H1 (cell line): ENCODE measurements at places on chromosomes 1 and 21. TPM values are rescaled to one million over a fixed set of nuclear protein-coding genes. Genes with fewer than 3 reads are reported as not detected.

DNA sequence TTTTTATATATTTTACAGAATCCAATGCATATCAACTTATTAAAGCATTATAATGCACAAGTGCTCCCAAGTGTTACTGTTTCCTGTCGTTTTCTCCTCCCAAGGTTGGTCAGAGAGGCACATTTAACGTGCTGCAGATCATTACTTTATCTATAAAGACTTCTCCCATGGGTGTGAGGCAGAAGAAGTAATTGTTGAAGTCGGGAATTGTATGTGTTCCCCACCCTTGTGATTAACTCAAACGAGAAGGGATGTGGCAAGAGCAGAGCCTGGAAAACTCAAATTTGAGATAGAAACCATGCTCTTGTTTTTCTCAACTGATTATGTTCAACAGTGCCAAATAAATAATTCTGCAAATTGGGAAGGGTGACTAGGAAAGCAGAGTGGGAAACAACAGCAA is 412.5 kb upstream of the ADAMTS5 start:
- no peak overlapping the region for H3K4me3 ChIP-seq
- H3K27me3 ChIP-seq = no peaks in the 10 kb centered on the region
- H3K4me1 ChIP-seq = no peaks in the 10 kb centered on the region
- no peak overlapping the region for H3K27ac ChIP-seq
- H3K36me3 ChIP-seq = no peaks in the 10 kb centered on the region

DNA sequence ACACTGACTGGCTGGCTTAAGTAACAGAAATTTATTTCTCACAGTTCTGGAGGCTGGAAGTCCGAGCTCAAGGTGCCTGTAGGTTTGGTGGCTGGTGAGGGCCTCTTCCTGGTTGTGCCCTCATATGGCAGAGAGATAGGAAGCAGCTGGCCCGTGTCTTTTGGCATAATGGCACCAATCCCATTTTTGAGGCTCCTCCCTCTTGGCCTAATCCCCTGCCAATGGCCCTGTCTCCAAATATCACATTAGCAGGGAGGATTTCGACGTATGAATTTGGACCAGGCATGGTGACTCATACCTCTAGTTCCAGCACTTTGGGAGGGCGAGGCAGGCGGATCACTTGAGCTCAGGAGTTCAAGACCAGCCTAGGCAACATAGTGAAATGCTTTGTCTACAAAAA is 37.4 kb downstream of the AGPAT3 start:
- H3K4me1 ChIP-seq = no peaks in the 10 kb centered on the region
- H3K27ac ChIP-seq = no peak overlapping the region
- no peak overlapping the region for H3K4me3 ChIP-seq
- H3K36me3 ChIP-seq = no peaks in the 10 kb centered on the region

GRCh38 chr1:85454214-85454613 is 10.7 kb downstream of the DDAH1 start:
- H3K4me1 ChIP-seq = no peaks in the 10 kb centered on the region
- DNase-seq = no peak
- H3K4me3 ChIP-seq = no peak overlapping the region
- H3K36me3 ChIP-seq = no peaks in the 10 kb centered on the region
- H3K27me3 ChIP-seq = no peaks in the 10 kb centered on the region

- no peaks in the 10 kb centered on the region for H3K36me3 ChIP-seq
- no peak overlapping the region for H3K4me3 ChIP-seq
- DNase-seq = no peak
These were observed 7.5 kb downstream of the HTR1D start for GRCh38 chr1:23209770-23210169.

- no peak overlapping the region for H3K27ac ChIP-seq
- peaks cover 8% of the 10 kb centered on the region for H3K27me3 ChIP-seq
- DNase-seq = no peak
- H3K4me1 ChIP-seq = 0 out of 2 replicates have a peak, but pooled peaks cover 3% of the 10 kb centered on the region
- no peak overlapping the region for H3K4me3 ChIP-seq
- H3K36me3 ChIP-seq = no peaks in the 10 kb centered on the region
These were observed 5.2 kb downstream of the NPL start for GRCh38 chr1:182794676-182795201.

DNA sequence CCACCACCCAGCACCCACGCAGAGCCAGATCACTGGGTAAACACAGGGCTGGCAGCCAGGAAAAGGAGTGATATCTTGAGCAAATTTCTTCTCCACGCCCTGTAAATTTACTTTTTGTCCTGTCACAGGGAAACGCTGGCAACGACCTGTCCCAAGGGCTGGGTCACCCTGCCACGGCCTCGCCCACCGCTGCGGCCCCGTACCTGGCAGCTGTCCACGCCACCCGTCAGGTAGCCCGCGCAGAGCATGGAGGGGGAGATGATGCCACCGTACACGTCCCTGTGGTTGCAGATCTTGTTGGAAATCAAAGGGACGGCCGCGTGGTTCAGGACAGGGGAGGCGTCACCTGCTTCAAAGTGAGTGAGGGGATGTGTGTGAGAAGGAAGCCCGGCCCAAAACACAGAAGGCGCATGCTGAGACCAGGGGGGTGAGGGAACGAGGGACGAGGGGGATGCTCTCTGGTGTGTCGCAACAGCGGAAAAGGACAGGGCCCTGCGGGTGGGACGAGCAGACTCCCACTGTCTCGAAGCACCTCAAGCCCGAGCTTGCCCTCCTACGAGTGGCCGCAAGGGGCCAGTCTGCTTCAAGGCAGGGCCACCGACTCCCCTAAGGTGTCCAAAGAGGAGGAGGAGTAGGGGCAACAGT is 10.1 kb upstream of the TFF1 start:
- H3K27me3 ChIP-seq = no peaks in the 10 kb centered on the region; the same call in 1 of the 2 replicates
- no peak overlapping the region for H3K27ac ChIP-seq
- no peaks in the 10 kb centered on the region for H3K36me3 ChIP-seq
- no peaks in the 10 kb centered on the region; the same call in 1 of the 2 replicates for H3K4me1 ChIP-seq
- DNase-seq = no peak
- H3K4me3 ChIP-seq = no peak overlapping the region

DNA sequence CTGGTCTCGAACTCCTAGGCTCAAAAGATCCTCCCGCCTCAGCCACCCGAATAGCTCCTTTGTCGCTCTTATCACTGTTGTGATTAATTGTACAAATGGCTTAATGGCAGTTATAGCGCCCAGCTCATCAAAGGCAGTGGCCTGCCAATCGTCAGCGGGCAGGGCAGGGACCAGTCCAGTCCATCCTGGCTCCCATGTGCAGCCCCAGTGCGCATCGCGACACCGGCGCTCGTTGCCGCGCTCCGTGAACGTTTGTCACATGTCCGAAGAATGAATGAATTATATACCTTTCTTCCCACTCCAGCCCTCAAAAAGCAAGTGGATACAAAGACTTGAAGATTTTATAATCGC is 18.4 kb downstream of the MTX1 start:
- no peaks in the 10 kb centered on the region for H3K36me3 ChIP-seq
- H3K27ac ChIP-seq = peak overlapping the region; percentile 65
- peaks cover 6% of the 10 kb centered on the region for H3K4me1 ChIP-seq
- no peaks in the 10 kb centered on the region for H3K27me3 ChIP-seq
- H3K4me3 ChIP-seq = peak overlapping the region; percentile 81

GRCh38 chr1:31127266-31127665 is 61.7 kb upstream of the PUM1 start:
- 0 out of 2 replicates have a peak, but pooled peaks cover under 1% of the 10 kb centered on the region for H3K4me1 ChIP-seq
- H3K27ac ChIP-seq = no peak overlapping the region
- DNase-seq = no peak
- H3K27me3 ChIP-seq = no peaks in the 10 kb centered on the region

DNA sequence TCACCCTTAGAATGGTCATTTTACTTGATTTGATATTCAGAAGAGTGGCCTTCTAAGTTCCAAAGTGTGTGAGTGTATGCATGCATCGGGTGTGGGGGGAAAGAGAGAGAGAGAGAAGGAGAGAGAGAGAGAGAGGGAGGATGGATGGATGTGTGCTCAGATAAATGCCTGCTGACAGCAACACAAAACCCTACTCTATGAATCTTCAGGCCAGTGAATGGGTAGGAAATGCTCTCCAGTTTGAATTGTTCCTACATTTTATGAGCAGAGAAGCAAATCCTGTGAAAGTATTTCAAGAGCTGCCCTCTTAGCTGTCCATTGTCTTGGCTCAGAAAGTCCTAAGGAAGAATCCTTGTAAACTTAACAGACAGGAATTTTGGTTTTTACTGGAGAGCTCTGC is 7.4 kb downstream of the JAM2 start:
- H3K27me3 ChIP-seq = no peaks in the 10 kb centered on the region
- H3K27ac ChIP-seq = no peak overlapping the region
- no peaks in the 10 kb centered on the region for H3K36me3 ChIP-seq
- no peak overlapping the region for H3K4me3 ChIP-seq
- no peak for DNase-seq
- no peaks in the 10 kb centered on the region for H3K4me1 ChIP-seq

DNA sequence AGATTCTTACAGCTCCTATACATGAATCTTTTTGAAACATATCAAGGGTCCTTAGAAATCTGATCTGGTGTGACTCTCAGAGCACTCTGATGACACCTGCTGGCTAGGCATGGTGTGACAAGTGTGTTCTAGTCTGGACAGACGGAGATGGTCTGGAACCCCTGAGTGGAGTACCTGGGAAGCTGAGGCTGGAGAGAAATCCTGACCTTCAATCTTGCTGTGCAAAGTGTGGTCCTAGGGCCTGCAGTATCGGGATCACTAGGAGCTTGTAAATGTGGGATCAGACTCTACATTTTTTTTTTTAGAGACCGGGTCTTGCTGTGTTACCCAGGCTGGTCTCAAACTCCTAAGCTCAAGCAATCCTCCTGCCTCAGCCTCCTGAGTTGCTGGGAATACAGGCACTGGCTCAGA is 78.6 kb upstream of the SOD1 start:
- no peak overlapping the region for H3K4me3 ChIP-seq
- H3K27me3 ChIP-seq = no peaks in the 10 kb centered on the region
- H3K36me3 ChIP-seq = no peaks in the 10 kb centered on the region
- no peak for DNase-seq
- no peak overlapping the region for H3K27ac ChIP-seq

GRCh38 chr1:57637155-57637554 is 213.3 kb upstream of the DAB1 start:
- no peak overlapping the region for H3K27ac ChIP-seq
- no peaks in the 10 kb centered on the region for H3K36me3 ChIP-seq
- no peak for DNase-seq
- no peaks in the 10 kb centered on the region; the same call in 1 of the 2 replicates for H3K4me1 ChIP-seq
- no peak overlapping the region for H3K4me3 ChIP-seq
- H3K27me3 ChIP-seq = no peaks in the 10 kb centered on the region

DNA sequence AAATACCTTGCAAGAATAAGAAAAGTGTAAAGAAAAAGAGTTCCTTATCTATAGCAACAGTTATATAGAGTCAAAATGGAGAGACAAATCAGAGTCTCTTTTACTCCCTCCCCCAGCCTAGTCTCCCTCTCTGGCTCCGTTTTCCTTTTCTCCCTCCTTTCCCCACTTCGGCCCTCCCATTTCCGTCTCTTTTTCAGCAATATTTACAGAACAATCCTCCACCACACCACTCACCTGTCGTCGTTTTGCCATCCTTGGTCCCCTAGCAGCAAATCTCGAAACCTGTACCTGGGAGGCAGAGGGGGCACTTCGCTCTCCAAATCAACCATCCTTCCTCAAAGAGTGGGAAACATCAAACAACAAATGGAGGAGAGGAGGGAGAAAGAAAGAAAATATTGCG is 259 bp downstream of the KCNT2 start:
- H3K27me3 ChIP-seq = no peaks in the 10 kb centered on the region
- H3K4me1 ChIP-seq = peaks cover 10% of the 10 kb centered on the region; the same call in 1 of the 2 replicates
- DNase-seq = no peak
- peak overlapping the region; percentile 85 for H3K27ac ChIP-seq

DNA sequence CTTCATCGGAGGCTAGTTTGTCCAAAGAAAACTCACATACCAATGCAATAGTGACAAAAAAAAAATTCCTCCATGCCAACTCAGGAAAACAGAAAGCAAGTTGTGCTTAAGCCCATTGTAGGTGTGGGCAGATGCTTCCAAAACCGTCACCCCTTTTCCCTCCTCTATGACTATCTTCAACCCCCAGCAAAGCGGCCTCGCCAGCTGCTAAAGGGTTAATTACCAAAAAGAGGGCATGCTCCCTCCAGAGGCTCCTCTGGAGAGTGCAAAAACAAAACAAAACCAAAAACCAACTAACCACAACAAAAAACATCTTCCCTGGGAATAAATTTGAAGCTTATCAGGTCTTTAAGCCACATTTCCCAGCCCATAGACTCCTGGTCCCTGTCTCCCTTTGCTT is 1.2 kb downstream of the LMOD1 start:
- H3K36me3 ChIP-seq = no peaks in the 10 kb centered on the region
- peak; percentile 55 for DNase-seq

DNA sequence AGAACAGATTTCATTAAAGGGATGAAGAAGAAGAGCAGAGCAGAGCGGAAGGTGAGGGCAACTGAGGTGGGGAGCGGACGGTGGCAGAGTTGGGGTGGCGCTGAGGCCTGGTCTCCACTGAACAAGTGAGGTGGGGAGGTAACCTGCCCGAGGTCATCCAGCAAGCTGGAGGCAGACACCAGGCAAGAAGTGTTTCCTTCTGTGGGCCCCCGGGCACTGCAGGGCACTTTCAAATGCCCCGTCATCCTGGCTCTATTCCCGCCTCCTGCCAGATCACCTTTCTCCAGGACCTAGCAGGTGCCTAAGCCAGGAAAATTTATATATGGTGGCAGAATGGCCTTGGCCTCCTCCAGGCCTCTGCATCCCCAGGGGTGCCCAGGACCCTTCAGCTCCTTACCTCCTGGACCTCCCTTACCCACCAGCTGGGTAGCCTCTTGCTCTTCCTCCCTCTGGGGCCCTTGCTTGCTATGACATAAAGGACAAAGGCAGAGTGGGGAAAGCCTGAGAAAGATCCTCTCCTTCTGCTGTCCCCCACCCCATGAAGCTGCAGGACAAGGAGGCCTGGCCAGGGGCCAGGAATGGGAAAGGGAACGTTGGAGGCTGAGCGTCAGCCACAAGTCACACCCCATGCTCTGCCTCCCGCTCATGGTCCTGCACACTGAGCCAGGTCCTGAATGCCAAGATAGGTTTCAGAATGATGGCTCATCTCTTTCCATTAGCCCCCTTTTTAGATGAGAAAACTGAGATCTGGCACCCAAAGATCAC is 29.0 kb downstream of the VWA5B1 start:
- DNase-seq = no peak
- H3K4me3 ChIP-seq = no peak overlapping the region
- H3K36me3 ChIP-seq = no peaks in the 10 kb centered on the region

- peaks cover 49% of the 10 kb centered on the region for H3K36me3 ChIP-seq
- DNase-seq = no peak
- H3K4me3 ChIP-seq = no peak overlapping the region
- H3K27ac ChIP-seq = no peak overlapping the region
- H3K4me1 ChIP-seq = no peaks in the 10 kb centered on the region
These were observed 9.0 kb downstream of the NSL1 start for GRCh38 chr1:212782422-212783154.

OPRD1 gene
- 3.3 and 3.7 TPM in 2 replicates for total RNA-seq

TRNP1 gene
- total RNA-seq = 51.6 and 51.7 TPM in 2 replicates

SH2D2A gene
- total RNA-seq = 3.3 and 4.5 TPM in 2 replicates

CLDN17 gene
- not detected in 2 replicates for total RNA-seq

PIK3CD gene
- 24.1 and 24.8 TPM in 2 replicates for total RNA-seq

AGT gene
- not detected in 2 replicates for total RNA-seq

S100A13 gene
- total RNA-seq = 63.6 and 65.3 TPM in 2 replicates

NPHS2 gene
- not detected in 2 replicates for total RNA-seq

NBPF26 gene
- 4.3 and 4.7 TPM in 2 replicates for total RNA-seq

RCC1 gene
- 98.4 and 101 TPM in 2 replicates for total RNA-seq
